Substantia nigra (tissue), 51 donors: ENCODE measurements at places on chromosomes 4 and X.

GRCh38 chr4:114654592-114654991 is 56.0 kb downstream of the UGT8 start:
- DNase-seq, result no peak

GRCh38 chr4:68451246-68452211 is 4.3 kb downstream of the TMPRSS11E start:
- DNase-seq, result no peak

- no peak for DNase-seq
Measured at GRCh38 chr4:103754844-103755243, 35.1 kb upstream of the TACR3 start.

- DNase-seq, result peak; percentile 48
Measured at GRCh38 chr4:41258783-41259182, 2.1 kb downstream of the UCHL1 start.

GRCh38 chr4:11430536-11430935 is 1.8 kb upstream of the HS3ST1 start:
- DNase-seq, result no peak
